T-helper 22 cell (primary cell): ENCODE measurements at places on chromosomes 5 and 9.

DNA sequence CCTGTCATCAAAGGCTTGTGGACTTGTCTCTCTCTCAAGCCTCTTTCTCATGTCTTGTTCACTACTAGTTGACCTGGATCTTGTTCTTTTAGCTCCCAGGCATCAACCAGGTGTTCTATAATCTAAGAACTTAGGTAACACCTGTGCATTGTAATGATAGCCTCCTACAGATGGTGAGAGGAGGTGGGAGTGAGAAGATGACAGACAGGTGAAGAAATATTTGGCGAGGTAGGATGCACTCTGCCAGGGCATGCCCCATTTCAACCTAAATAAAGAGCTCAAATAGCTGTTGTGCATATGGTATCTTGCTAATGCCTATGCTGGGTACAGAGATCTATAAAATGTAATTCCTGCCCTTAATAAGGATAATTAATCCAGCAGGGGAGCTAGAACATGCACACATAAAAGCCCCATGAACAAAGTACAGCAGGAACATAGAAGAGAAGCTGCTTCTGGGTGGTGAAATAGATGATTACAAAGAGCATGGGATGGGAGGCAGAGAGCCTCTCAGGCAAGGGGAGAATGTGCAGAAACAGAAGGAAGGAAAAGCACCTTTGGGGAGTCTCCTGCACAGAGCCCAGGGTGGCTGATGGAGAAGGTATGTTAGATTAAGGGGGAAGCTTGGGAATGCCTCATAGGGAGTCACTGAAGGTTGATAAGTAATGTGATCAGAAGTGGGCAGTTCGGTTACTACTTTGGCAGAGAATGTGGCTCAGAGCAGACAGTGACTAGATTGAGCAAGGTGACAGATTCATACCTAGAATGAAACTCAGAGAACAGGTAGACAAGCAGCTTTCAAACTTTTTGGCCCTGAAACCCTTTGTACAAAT, 28.0 kb upstream of the PLIN2 start:
- no peak for DNase-seq

DNA sequence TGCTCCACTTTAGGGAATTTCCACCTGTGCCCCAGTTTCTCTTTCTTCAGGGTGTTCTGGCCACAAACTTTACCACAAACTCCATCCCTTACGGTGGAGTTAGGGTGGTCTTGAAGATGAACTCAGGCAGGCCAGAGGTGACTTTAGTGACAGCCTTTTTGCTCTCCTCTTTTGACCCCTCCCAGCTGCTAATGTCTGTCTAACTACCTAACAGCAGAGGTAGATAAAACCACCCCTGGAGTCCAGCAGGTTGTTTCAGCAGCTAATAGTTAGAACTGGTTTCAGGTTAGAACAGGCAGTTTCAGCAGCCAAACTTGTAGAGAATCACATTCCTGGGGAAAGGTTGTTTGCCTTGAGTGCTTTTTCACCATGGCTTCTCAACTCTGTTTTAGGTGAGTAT, 971.3 kb upstream of the CDH18 start:
- no peak for DNase-seq

GRCh38 chr9:91180240-91180929, 181.3 kb downstream of the AUH start:
- no peak for DNase-seq

- DNase-seq = no peak
Observed at GRCh38 chr5:76716456-76717157, 681 bp downstream of the F2R start.

DNA sequence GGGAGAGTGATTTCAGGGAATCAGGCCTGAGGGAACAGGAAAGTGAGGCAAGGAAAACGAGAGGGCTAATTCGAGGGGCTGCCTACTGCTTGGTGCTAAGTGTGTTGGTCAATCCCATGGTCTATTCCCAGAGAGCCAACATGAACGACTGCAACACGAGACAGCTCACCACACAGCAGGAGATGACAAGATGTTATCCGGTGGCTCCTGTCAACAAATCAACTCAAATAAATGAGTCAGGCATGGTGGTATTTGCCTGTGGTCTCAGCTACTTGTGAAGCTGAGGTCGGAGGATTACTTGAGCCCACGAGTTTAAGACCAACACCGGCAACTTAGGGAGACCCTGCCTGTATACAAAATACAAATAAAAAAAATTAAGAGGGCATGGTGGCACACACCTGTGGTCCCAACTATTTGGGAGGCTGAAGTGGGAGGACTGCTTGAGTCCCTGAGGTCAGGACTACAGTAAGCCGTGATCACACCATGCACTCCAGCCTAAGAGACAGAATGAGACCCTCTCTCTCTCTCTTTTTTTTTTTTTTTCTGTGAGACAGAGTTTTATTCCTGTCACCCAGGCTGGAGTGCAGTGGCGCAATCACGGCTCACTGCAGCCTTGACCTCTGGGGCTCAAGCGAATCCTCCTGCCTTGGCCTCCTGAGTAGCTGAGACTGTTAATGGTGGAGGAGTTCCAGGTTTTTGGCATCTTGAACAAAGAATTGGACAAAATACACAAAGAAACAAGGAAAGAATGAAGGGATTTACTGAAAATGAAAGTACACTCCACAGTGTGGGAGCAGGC, 9.0 kb upstream of the FAF2 start:
- DNase-seq = no peak

DNA sequence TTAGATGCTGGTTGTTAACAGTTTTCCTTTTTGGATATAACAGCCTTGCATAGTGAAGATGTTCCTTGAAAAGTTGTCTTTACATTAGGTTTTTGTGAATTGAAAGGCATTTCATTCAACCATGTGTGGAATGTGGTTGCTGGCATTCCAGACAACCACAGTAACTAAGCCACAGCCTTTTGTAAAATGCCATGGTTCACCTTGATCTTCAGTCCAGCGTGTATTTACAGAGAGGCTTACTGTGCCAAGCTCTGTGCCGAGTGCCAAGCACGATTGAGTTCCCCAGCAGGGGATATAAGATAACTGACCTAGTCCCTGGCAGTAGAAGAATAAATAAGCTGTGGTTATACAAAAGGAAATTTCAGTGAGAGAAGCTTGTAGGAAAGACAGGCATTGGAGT, 4.9 kb downstream of the EXOSC2 start:
- DNase-seq = no peak

- DNase-seq = no peak
Observed at GRCh38 chr9:116495725-116496124, 191.4 kb upstream of the TRIM32 start.

GRCh38 chr5:145787996-145788395, 47.1 kb downstream of the PRELID2 start:
- DNase-seq = no peak

DNA sequence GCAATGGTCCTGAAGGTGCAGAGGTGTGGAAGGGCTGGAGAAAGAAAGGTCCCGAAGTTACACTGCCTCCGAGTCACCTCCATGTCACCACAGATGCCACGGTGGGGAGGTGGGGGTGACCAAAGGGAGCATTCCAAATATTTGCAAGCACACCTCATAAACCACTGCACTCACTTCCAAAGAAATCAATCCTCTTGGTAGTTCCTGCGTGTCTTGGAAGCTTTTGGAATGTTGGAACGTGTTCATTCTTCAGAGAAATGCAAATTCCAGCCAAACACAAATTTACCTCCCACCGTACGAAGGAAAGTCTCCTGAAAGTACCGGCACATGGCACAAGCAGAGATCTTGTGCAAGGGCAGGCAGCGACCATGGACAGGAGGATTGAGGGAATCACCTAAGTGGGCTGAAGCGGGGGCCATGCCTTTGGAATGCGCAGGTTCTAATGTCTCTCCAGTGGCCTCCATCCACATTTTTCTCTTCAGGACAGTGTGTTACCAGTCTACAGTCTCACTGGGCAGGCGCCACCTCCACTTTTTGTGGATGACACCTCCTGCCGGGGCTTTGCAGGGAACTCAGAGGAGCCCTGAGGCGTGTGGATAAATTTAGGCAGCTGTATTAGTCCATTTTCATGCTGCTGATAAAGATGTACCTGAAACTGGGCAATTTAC, 54.0 kb downstream of the NSUN2 start:
- no peak for DNase-seq

- no peak for DNase-seq
Observed at GRCh38 chr9:74125941-74126340, 371.2 kb upstream of the RORB start.

- DNase-seq = no peak
Observed at GRCh38 chr9:114310471-114311450, 12.1 kb upstream of the ORM1 start.

GRCh38 chr5:154174091-154174490, 16.4 kb upstream of the GALNT10 start:
- DNase-seq = no peak

DNA sequence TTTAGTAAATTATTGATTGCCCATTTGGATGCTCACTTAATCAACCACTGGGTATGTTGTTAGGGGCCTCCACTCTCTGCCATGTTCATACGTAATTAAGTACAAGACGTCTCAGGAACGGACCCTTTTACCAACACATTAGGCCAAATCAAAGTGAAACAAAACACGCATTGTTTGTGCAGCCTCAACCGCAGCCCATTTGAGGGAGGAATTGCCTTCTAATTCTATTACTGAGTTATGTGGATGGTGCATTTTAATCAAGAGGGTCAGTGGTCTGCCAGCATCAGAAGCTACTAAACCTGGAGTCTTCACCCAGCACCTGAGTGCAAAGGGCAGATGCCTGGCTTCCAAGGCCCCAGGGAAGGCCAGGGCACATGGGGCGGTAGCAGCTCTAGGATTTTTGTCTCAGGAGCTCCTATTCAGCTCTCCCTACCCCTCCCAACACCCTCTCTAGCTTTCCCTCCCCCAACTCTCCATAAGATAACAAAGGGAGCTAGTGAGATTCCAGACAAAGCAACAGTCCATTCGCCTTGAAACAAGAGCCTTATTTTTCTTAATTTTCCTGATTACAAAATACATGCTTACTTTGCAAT, 7.9 kb upstream of the MED27 start:
- no peak for DNase-seq

DNA sequence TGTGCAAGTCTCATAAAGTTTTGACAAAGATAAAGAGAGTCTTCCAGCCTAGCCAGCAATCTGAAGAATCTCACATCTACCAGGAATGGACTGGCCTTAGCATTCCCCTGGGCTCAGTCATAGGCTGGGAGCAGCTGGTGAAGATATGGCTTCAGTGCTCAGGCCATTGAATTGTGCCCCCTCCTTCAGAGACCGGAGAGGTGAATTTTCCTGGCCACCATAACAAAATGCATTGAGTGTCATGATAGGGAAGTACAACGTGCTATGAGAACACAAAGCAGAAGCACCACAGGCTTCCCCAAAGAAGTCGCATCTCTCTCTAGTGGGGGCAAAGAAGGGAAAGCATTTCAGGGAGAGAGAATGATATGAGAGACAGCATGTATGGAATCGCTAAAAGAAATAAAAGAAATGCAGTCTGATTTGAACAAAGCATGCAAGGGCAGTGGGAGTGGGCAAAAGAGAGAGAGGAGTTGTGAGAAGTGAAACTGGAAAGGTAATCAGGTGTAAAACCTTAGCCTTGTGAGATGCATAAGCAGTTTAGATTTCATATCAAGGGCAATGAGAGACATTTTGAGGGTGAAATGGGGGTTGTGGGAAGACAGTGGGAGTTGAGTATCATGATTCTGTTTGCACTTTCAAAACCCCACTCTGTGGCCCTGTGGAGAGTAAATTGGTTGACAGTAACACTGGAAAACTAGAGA, 57.1 kb upstream of the NMUR2 start:
- no peak for DNase-seq

- no peak for DNase-seq
Observed at GRCh38 chr5:160363211-160363610, 7.2 kb downstream of the C1QTNF2 start.

DNA sequence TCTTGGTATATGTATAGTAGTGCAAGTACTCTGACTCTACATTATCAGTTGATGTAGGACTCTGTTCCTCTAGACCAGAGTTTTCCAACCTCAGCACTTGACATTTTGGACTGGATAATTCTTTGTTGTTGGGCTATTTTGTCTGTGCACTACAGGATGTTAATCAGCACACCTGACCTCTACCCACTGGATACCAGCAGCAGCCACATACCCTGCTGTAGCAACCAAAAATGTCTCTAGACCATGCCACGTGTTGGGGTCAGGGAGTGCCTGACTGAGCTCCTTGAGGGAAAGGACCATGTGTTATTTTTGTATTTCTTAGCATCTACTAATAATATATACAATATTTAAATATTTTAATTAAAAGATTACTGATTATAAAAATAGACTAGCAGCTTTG, 42.7 kb downstream of the TNPO1 start:
- no peak for DNase-seq

DNA sequence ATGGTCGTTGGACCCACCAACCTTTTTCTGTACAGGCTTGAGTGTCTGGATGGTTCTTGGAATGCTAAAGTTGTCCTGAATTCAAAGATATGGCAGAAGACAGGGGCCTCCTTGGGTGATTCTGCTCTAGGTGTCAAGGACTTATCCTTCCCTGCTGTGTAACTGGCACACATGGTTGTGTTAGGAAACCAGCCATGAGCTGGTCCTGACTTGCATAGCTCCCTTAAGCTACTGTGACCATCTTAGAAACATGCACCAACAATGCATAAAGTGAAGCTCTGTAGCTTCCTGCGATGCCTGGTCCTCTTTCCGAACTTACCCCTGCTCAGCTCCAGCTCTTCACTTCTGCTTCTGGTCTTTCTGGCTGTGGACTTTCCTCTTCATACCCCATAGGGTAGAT, 224.6 kb downstream of the TLE4 start:
- no peak for DNase-seq

DNA sequence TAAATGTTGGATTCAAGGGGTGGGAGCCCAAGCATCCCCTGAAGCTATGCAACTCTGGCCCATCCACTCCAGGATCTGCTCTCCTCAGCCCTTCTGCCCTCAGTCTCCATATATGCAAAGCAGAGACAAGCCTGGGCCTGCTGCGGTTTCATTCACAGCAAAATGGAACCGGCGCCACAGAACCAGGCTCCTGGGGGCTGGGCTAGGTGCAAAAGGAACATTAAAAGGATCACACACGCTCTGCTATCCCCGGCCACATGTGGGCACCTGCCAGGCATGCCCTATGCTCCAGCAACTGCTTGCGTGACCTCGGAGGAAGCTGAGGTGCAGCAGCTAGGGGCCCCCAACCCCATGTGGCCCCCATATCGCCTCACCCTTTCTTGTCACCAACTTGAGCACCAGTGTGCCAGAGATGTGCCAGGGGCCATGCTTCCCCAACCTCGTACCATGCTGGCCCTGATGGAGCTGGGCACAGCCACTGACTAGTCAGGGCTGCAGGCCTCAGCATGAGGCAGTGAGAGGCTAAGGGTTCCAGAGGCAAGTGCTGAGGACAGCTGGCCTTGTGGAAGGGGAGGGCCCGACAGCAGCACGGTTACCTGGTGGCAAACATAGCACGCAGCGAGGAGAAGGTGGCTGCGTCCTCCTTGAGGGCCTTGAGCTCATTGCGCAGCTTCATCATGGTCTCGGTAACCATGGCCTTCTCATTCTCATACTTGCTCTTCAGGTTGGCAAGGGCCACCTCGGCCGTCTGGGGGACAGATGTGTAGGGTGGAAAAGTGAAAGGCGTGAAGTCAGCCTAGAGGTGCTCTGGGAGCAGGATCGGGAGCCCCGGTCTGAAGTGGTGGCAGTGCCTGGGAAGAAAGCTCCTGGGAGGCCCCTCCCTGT, 47.2 kb downstream of the BICD2 start:
- no peak for DNase-seq

- DNase-seq = peak; percentile 35
Observed at GRCh38 chr5:94618029-94618492, 343 bp downstream of the KIAA0825 start.

GRCh38 chr5:150036513-150036912, 36.0 kb downstream of the HMGXB3 start:
- no peak for DNase-seq

GRCh38 chr9:89281106-89281505, 29.9 kb upstream of the CKS2 start:
- DNase-seq = no peak

- no peak for DNase-seq
Observed at GRCh38 chr5:97545886-97546535, 363.0 kb upstream of the RIOK2 start.

GRCh38 chr9:135810806-135811575, 96.4 kb downstream of the CAMSAP1 start:
- DNase-seq = no peak
